Dorsolateral prefrontal cortex (tissue), 122 donors: ENCODE measurements at places on chromosomes 2 and 18.

- DNase-seq: no peak
These were observed 80.3 kb downstream of the CD28 start for GRCh38 chr2:203786549-203787351.

- no peak for DNase-seq
These were observed 364.7 kb downstream of the TXNL1 start for GRCh38 chr18:56273541-56274219.

GRCh38 chr2:11773747-11774525 is 27.5 kb downstream of the LPIN1 start:
- no peak for DNase-seq

DNA sequence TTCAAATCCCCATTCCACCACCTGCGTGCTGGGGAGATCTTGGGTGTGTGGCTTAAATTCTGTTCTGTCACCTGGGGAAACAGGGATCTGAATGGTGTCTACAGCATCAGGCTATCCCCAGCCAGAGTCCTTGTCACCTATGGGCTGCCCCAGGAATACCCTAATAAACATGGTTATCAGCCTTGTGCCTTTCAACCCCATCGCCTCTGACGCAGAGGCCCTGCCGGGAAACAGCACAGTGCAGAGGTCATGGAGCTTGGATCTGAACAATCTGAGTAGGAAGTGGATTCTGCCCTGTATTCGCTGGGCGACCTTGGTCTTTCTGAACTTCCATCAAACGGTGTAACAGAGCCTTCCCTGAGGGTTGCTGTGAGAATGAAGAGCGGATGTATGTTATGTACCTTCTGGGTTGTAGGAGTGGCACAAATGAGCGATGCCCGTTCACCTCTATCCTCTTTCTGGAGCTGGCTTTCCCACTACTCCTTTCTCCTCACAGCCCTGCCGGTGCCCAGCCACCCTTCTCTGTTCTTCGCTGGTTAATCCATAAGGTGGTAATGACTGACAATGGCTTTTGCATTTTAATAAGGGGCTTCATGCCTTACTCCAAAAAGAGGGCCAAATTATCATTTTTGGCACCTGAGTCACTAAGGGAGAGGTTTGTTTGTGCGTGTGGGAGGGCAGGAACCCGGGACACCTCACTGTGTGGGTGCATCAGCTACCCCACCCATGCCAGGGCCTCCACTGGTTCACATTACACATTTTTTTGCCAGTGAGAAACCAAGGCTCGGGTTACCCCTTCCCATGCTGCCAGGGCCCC is 256.5 kb downstream of the MYCN start:
- DNase-seq: no peak

GRCh38 chr2:156999661-157000060 is 257.8 kb upstream of the GALNT5 start:
- no peak for DNase-seq

DNA sequence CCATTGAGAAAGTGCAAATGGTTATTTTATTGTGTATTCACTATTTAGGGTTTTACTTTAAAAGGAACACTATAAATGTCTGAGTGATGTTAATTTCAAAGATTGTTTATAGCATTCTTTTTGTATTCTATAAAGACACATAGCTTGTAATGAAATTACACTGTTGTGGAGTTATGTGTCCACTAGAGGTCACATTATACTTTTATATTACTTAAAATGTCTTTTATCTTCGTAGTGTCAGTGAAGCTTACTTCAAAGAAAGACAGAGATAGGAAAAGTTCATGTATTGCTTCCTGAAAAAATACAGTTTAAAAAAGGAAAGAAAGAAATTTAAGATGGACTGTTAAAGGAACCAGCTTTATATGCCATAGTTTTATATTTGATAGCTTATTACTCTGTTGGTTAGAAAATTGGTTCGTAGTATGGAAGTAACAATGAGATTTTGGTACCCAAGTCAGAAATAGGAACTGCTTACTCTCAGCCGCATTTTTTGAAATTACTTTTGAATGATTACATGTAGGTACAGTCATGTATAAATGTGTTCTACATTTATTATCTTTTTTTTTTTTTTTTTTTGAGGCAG is 20.5 kb downstream of the APLF start:
- no peak for DNase-seq
